Cardiac ventricle fibroblast (primary cell): ENCODE measurements at places on chromosomes 6 and 20. TPM values are rescaled to one million over a fixed set of nuclear protein-coding genes. Genes with fewer than 3 reads are reported as not detected.

Gene PET117
- total RNA-seq = 5.1 and 8.4 TPM in 2 replicates

Gene NSFL1C
- total RNA-seq = 27.3 and 27.9 TPM in 2 replicates

Gene EYA4
- 0.81 and 1.3 TPM in 2 replicates for total RNA-seq

Gene ENTPD6
- 26.2 and 30.8 TPM in 2 replicates for total RNA-seq

Gene PACRG
- 2.7 TPM in 1 of 2 replicates, not detected in the other for total RNA-seq

Gene MTG2
- total RNA-seq = 15.7 and 18.7 TPM in 2 replicates

Gene PRR18
- 0.05 TPM in 1 of 2 replicates, not detected in the other for total RNA-seq

Gene SPTLC3
- 11.0 and 13.9 TPM in 2 replicates for total RNA-seq

Gene MLN
- total RNA-seq = not detected in 2 replicates

Gene PACSIN1
- total RNA-seq = not detected in 2 replicates

Gene MAK
- total RNA-seq = not detected in 2 replicates

Gene LTA
- total RNA-seq = not detected in 2 replicates

Gene APOM
- total RNA-seq = 2.0 and 2.3 TPM in 2 replicates

Gene TGM3
- total RNA-seq = not detected in 2 replicates

Gene PROKR2
- not detected in 2 replicates for total RNA-seq

Gene STX7
- total RNA-seq = 22.0 and 25.4 TPM in 2 replicates

Gene CPXM1
- 85.5 and 93.2 TPM in 2 replicates for total RNA-seq

Gene TRIM27
- total RNA-seq = 48.5 and 52.8 TPM in 2 replicates

Gene ADAM33
- total RNA-seq = 14.1 and 14.8 TPM in 2 replicates

Gene ZNF337
- total RNA-seq = 7.0 and 8.2 TPM in 2 replicates

Gene GHRH
- not detected in 2 replicates for total RNA-seq

Gene PCIF1
- 12.4 and 16.3 TPM in 2 replicates for total RNA-seq

Gene SLC12A5
- total RNA-seq = not detected in 2 replicates

Gene IER3
- 18.3 and 18.7 TPM in 2 replicates for total RNA-seq

Gene SLC32A1
- not detected in 2 replicates for total RNA-seq

Gene LYRM4
- total RNA-seq = 27.0 and 28.6 TPM in 2 replicates

Gene TNFRSF21
- total RNA-seq = 118 and 121 TPM in 2 replicates

Gene NKX2-4
- total RNA-seq = not detected in 2 replicates

Gene SLC35B2
- total RNA-seq = 38.7 and 42.3 TPM in 2 replicates

Gene BACH2
- total RNA-seq = 0.06 and 0.29 TPM in 2 replicates

Gene ADGRG6
- total RNA-seq = 0.06 and 0.54 TPM in 2 replicates

Gene MYO6
- total RNA-seq = 7.0 and 8.4 TPM in 2 replicates

Gene SNPH
- 3.4 and 3.9 TPM in 2 replicates for total RNA-seq

Gene EFCAB8
- total RNA-seq = not detected in 2 replicates

Gene MOXD1
- 33.6 and 38.4 TPM in 2 replicates for total RNA-seq

Gene ZNF334
- total RNA-seq = 2.8 and 2.9 TPM in 2 replicates

Gene XRN2
- 48.2 and 53.2 TPM in 2 replicates for total RNA-seq

Gene XKR7
- total RNA-seq = not detected in 2 replicates
